ENCODE measurements at places on chromosomes 6 and 20.

GRCh38 chr6:21648475-21649050 is 55.0 kb downstream of the SOX4 start:
- no peak for DNase-seq

DNA sequence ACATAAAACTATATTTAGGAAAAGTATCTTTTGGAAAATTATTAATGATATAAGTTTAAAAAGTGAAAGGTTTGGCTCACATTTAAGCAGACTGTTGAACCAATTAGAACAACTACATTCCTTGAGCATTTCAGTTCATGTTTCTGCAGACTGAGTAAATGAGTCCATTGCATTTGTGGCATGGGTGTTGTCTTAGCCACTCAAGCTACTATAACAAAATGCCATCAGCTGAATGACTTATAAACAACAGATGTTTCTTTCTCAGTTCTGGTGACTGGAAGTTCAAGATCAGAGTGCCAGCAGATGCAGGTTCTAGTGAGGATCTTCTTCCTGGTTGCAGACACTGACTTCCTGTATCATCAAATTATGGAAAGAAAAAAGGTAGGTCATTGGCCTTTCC is 67.1 kb upstream of the SLC2A12 start:
- no peak for DNase-seq

DNA sequence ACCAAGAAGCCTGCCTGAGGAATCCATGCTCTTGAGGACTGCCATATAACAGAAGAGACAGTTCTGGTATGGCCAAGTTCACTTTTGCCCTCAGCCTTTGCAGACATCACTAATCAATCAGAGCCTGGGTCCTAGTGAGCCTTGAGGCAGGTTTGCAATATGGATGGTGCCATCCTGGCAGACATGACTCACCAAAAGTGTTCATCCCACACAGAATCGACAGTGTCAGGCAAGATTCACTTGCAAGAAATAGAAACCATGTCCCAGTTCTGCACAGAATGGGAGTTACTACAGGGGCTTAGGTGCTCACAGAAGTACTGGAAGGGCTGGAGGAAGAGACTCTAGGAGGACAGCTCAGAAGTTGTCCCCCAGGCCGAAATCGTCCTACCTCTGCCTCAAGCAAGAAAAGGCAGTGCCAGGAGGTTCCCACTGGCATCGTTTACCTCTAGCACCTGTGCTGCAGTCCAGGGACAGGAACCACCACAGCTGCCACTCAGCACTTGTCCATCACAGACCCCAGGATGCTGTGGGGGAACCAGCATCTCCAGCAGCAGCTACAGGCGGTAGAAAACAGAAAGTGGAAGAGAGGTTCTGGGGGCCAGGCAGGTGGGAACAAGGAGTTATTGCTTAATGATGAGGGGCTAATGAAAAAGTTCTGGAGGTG is 42.6 kb upstream of the PHACTR3 start:
- DNase-seq: no peak

DNA sequence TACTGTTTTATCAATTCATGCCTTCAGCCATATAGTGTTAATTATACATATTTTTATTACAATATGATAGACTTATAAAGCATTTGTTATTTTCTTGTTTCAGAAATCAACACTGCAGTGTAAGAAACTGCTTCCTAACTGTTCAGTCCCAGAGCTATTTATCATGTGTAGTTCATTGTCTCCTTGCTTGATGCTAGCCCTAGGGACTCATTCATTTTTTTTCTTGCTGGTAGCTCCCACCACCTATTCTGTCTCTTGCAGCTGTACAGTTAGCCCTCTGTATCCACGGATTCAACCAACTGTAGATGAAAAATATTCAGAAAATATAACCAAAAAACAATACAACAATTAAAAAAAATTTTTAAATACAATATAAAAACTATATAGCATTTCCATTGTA is 121.3 kb downstream of the STXBP5 start:
- no peak for DNase-seq

DNA sequence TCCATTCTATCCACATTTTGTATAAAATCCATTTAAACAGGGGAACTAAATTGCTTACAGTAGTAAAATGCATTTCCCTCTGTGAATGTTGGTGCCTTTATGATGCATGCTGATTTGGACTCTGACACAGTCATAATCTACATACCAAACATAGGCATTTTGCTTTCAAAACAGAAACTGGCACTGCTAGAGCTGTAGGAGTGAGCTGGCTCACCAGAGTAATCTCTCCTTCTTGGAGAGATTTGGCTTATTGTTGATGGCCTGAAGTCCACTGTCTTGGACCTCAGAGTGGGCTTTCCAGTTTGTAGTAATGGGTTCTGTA is 363.2 kb upstream of the FLRT3 start:
- peak; percentile 47 for DNase-seq
